ENCODE measurements at places on chromosomes 3 and 15.

GRCh38 chr3:25992606-25993005, 202.7 kb downstream of the OXSM start:
- DNase-seq, result no peak

DNA sequence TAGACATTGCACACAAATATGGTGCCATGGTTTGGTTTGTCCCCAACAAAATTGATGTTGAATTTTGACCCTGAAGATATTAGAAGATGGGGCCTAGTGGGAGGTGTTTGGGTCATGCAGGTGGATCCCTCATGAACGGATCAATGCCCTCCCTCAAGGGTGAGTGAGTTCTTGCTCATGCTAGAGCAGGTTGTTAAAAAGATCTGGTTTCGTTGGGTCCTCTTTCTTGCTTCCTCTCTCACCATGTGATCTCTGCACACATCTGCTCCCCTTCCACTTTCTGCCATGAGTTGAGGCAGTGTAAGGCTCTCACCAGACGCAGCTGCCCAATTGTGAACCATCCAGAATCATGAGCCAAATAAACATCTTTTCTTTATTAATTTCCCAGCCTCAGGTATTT, 87.8 kb upstream of the MDFIC2 start:
- no peak for DNase-seq

GRCh38 chr3:149414557-149415231, 37.2 kb upstream of the TM4SF1 start:
- no peak for DNase-seq

DNA sequence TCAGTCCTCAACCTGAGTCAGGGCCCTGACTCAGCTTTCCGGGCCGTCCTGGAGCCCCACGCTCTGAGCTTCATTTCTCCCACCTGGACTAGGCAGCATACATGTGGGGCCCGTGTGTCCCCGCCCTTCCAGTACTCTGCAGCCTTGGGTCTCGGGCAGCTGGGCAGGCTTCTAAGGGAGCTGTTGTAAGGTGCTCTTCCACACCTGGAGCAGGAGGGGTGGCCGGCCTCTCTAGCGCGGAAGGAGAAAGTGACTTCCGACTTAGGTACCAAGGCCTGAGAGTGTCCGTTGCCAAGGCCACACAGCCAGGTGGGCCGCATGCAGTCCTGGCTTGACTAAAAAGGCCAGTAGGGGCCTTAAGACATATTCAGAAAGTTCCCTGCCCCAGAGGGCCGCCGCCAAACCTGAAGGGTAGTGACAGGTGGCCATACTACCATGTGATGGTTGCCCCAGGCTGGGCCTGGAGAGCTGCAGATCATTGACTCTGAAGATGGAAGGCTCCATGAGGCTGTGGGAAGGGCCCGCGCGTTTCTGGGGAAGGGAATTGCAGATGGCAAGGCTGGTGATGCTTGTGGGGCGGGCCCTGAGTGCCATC, 9.4 kb upstream of the SEMA3B start:
- no peak for DNase-seq

DNA sequence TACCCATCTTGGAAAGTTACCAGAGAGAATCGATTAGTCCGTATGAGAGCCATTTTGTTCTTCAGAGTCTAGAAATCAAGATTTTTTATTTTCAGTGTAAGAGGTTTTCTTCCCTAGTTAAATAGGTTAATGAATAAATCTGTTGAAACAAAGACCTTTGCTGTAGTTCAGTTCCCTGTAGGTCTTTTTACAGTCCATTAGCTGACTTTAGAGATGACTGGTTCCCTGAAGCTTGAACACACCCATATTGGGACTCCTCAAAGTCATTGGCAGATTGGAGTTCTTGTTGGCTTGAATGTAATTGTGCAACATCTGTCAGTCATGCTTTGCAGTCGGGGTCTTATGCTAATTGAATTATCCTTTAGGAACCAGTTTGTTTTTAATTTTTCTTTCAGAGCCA, 45.3 kb downstream of the SEMA6D start:
- DNase-seq, result no peak

DNA sequence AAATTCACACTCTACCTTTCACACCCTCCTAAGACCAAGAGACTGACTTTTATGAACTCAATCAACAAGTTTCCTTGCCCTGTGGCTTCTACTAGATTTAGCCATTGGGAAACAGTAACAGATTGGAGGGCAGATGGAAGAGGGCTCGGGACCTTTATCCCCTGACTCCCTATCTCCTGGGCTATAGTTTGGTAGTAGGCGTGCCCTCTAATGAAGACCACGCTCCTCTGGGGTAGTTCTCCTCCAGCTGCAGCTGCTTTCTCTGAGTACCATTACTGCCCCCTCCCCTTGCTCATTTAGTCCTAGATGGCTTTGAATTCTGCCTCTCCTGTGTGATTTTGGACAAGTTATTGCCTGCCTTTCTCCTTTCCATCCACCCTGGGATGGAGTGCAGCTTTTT, 33.3 kb downstream of the FMN1 start:
- no peak for DNase-seq

DNA sequence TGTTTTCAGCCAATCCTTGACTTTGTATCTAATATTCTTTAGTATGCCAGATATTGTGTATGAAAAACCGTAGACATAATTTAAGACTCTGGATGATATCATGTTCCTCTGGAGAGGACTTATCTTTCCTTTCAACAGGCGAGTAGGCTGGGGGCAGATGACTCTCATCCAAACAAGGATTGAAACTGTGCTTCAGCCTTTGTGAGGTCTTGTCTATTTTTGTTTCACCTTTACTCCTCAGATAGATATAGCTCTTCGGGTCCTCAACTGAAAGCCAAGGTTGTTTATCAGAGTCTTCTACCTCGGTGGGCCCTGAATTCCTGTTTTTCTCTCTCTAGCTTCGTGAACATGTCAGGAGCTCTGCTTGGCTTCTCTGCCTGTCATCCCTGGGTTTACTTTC, 66.0 kb downstream of the C3orf20 start:
- DNase-seq, result no peak

- no peak for DNase-seq
These were observed 6.0 kb downstream of the SNRPA1 start for GRCh38 chr15:101288905-101289513.

GRCh38 chr3:183022936-183023516, 42.7 kb upstream of the DCUN1D1 start:
- no peak for DNase-seq

- DNase-seq, result no peak
These were observed 125.6 kb downstream of the CD47 start for GRCh38 chr3:107965136-107965655.

DNA sequence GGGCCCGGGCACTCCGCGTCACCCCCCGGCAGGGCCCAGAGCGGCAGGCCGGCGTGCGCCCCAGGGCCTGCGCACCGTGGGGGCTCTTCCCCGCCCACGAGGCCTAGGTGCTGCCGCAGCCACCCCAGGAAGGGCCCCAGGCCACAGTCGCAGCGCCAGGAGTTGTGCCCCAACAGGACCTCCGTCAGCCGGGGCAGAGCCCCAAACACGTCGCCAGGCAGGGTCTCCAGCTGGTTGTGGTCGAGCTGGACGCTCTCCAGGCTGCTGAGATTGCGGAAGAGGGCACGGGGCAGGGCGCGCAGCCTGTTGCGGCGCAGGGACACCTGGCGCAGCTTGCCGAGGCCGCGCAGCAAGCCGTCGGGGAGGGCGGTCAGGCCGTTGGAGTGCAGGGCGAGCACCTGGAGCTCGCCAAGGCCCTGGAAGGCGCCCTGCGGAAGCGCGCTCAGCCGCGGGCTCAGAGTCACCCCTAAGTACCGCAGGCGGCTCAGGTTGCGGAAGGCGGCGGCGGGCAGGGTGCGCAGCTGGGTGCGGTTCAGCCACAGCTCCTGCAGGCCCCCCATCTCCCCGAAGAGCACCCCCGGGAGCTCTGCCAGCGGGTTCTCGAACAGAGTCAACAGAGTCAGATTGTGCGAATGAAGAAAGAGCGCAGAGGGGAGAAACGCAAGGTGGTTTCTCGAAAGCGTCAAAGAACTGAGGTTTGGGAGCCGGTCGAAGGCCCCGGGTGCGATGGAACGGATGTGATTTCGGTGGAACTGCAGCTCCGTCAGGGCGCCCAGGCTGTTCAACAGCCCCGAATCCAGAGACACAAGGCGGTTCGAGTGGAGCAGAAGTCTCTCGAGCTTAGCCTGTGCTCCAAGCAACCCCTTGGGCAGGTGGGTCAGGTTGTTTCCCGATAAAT, 2.0 kb downstream of the GP5 start:
- no peak for DNase-seq

GRCh38 chr15:101148166-101148880, 103.5 kb downstream of the CHSY1 start:
- no peak for DNase-seq

DNA sequence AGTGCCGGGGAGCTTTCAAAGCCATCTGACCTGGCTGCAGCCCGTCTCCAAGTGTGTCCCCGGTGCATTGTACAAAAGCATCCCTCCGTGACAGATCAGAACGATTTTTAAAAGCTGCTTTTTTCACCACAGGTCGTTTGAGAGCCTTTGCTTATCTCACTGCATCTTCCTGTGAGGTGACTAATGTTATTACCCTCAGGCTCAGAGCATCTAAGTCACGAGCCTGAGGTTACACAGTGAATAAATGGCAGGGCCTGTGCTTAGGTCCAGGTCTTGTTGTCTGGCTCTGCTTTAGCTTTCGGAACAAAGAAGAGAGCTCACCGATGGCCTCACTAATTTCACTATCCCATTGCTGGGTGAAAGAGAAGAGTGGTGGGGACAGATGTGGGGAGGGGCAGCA, 83.3 kb downstream of the SEC22A start:
- no peak for DNase-seq

Measured in ascending aorta (tissue), 2 donors.